PC-3 (cell line): ENCODE measurements at places on chromosomes 3 and 15. TPM values are rescaled to one million over a fixed set of nuclear protein-coding genes. Genes with fewer than 3 reads are reported as not detected.
A peak's percentile ranks its signal among the peaks of the same experiment; 100 is the strongest.

The CDHR4 gene
- not detected in 2 replicates for total RNA-seq

GRCh38 chr3:168807448-168807847 is 711.7 kb upstream of the GOLIM4 start:
- no peak for DNase-seq

GRCh38 chr3:179971280-179971679 is 65.5 kb downstream of the PEX5L start:
- peak; percentile 43 for DNase-seq

DNA sequence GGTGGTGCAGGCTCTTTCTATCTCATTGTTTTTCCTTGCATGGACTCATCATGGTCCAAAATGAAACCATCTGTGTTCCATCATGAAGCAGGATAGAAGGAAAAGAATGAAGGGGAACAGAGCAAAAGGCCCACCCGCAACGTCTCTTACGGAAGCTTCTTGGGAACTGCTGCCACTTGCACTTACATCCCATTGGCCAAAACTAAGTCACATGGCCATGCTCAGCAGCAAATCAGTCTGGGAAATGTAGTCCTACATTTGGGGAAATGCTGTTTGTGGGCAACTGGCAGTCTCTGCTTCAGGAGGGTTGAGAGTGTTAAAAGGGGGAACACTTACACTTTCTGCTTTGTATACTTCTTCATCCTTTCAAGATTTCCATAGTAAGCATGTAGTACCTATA is 191.6 kb downstream of the SV2B start:
- no peak for DNase-seq
